HuH-7 (cell line): ENCODE measurements at places on chromosomes 11 and 22.

GRCh38 chr11:18936002-18936673 is 3.1 kb downstream of the MRGPRX1 start:
- DNase-seq: no peak

GRCh38 chr11:107770551-107770951 is 58.7 kb upstream of the SLN start:
- no peak for DNase-seq

DNA sequence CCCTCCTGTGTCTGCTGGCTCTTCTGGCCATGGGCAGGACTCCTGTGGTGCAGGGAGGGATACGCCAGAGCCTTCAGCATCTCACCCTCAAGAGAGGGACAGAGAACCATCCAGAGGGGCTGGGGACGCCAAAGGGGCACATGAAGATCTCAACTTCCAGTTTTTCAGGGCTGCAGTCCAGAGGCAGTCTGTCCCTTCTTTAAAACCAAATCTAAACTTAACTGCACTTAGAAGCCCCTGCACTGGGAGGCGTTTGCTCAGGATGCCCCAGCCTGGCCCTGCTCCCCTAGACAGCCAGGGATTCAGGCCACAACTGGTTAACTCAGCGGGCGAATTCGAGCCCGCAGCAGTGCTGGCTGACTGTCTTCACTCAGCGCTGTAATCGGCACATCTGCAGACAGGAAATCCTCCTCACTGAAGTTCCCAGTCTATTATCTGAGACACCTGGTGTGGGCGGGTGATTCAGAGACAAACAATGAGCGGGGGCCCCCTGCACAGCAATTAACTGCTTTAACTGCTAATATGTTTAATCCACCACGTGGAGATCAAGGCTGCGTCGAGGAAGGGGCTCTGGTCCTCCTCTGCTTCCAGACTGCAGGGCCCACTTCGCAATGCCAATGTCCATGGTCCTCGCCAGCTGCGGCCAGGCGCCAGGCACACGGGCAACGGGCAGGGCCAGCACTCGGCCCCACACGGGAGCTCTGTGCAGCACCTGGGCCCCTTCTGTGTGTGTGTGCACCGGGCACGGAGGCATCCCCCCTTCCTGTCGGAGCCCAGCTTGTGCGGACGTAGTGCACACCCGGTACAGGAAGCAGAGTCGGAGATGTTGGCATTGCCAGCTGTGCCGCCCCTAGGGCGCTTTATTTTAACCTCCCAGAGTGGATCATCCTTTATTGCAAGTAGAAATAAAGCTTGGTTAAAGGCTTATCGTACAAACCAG is 36.9 kb upstream of the GNB1L start:
- DNase-seq: no peak

DNA sequence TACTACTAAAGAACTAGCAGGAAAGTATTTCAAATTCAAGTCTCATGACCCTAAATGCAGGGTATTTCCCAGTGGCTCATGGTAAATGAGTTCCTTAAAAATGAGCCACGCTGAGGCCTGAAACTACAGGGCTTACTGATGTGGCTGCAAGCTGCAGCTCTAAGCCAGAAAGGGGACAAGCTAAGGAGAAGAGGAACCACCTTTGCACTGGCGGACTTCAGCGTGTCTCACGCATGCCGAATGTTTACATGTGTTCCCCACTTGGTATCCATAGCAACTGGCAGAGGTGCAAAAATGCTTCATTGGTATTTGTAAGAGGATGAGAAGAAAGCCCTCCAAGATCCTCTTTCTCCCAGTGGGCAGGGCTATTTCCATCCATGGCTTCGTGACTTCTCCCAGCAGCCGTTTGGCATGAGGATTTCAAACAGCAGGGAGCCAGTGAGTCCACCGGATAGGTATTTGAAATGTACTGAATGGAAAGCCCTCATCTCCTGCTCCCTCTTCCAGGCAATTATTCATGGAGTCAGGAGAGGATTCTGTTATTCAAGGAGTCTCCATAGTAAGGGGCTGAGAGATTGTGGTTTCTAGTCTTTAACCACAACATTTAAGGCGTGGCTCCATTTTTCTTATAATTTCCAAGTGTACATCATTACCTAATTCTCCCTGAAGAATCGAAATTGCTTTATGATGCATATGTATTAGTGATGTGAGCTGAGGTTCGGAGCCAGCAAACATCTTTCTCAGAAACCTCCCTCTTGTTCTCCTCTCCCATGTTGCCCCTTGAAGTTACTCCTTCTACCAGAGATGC is 55.3 kb upstream of the CD44 start:
- DNase-seq: no peak

- DNase-seq: no peak
These were observed at the start of gene OR2AT4 for GRCh38 chr11:75096456-75097172. Gene OR2AT4, minus strand, starts transcription at chr11:75096876.

- no peak for DNase-seq
These were observed 5.9 kb downstream of the SYVN1 start for GRCh38 chr11:65128182-65129145.
